ENCODE measurements at places on chromosomes 3 and 15. TPM values are rescaled to one million over a fixed set of nuclear protein-coding genes. Genes with fewer than 3 reads are reported as not detected.

DNA sequence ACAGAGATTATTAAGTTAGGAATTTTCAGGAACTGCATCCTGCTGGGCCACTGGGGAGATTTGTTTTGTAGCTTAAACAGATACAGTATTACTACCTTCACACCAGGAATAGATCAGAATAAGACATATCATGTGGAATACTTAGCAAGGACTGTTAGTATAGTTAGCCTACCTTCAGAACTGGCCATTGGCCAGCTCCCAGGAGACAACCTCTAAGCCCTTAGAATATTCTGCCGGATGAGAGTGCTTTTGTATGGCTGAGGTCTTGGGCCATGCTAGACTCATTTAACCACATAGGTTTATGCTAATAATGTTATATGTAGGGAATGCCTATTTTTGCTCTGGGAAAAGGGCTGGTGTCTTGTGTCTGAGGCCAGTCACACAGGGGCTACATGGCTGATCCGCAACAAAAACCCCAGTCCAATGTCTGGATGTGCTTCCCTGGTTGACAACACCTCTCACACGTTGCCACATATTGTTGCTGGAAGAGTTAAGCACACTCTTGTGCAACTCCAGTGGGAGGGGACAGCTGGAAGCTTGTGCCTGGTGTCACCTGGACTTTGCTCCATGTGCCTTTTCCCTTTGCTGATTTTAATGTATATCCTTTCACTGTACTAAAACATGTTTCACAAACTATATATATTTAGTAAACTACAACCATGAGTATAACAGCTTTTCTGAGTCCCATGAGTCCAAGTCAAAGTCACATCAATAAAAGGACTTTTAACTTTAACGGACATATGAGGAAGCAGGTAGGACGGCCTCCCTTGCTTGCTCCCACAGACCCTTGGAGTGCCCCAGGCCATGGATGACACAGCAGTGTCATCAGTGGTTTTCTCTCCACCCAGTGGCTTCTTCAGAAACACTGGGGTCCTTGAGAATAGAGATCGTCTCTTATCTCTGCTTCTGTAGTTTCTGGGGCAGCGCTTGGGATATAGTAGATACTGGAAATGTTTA is 118.0 kb upstream of the C3orf80 start:
- no peak for DNase-seq

The OR5K2 gene
- not detected for polyA plus RNA-seq

GRCh38 chr3:146476094-146476740 is 6.9 kb upstream of the PLSCR2 start:
- no peak for DNase-seq

The LSMEM2 gene
- polyA plus RNA-seq: 0.46 TPM

DNA sequence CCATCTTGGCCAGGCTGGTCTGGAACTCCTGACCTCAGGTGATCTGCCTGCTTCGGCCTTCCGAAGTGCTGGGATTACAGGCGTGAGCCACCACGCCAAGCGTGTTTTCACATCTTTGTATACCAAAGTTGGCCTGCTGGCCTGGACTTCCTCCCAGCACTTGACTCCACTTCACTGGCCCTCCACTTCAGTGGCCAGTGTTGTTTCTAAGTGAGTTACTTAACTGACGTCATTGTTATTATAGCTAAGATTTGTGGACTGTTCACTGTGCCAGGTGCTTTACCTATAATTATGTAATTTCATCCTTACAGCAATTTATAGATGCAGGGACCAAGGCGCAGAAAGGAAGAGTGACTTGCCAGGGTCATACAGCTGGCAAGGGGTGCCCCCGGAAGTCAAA is 52.0 kb downstream of the HRH1 start:
- DNase-seq: peak; percentile 42

The RFTN1 gene
- polyA plus RNA-seq: 10.9 TPM

The KLHL6 gene
- polyA plus RNA-seq: 10.3 TPM

The MORC1 gene
- not detected for polyA plus RNA-seq

All from sigmoid colon (tissue), 7 donors.